LHCN-M2 (cell line): ENCODE measurements at places on chromosomes 1 and 21. TPM values are rescaled to one million over a fixed set of nuclear protein-coding genes. Genes with fewer than 3 reads are reported as not detected.

The HAPLN2 gene
- total RNA-seq = not detected in 2 replicates

The SH2D1B gene
- total RNA-seq = 0.11 and 0.13 TPM in 2 replicates

The TRIM45 gene
- 1.9 and 2.6 TPM in 2 replicates for total RNA-seq

The TMEM222 gene
- total RNA-seq = 50.5 and 52.2 TPM in 2 replicates

- peak; percentile 90 for DNase-seq
Measured at GRCh38 chr1:192573499-192573898, 2.1 kb upstream of the RGS1 start.

DNA sequence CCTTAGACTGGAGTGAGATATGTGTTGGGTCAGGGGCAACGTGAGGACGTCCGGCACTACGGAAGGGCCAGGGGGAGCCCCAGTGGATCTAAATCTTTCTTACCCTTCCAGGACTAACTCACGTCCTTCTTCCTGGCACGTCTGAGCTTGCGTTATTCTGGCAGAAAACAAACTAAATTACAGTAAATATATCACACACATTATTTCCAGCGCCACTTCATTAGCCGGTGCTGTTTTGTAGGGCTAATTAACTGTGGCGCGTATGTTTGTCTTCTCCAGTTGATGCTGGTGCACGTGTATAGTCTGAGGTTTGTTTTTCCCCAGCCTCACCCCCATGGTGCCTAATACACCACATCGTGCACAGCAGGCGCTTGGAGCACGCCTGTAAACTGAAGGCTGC is 59.2 kb downstream of the TLR5 start:
- DNase-seq = no peak
